NAMALWA (cell line): ENCODE measurements at places on chromosomes 2 and 18.

GRCh38 chr2:225379856-225380255 lies 19.7 kb upstream of the NYAP2 start:
- no peak for DNase-seq

GRCh38 chr18:53682796-53683195 lies 541.7 kb downstream of the MBD2 start:
- no peak for DNase-seq

GRCh38 chr2:232162187-232162586 lies 200.7 kb downstream of the DIS3L2 start:
- DNase-seq, result no peak

GRCh38 chr2:104945866-104946265 lies 92.0 kb downstream of the POU3F3 start:
- no peak for DNase-seq

GRCh38 chr2:199459286-199460100 lies 1.8 kb upstream of the SATB2 start:
- peak; percentile 57 for DNase-seq

- peak; percentile 4 for DNase-seq
These were observed 11.7 kb upstream of the SCRN3 start for GRCh38 chr2:174383796-174384195.

GRCh38 chr2:69972822-69973221 lies 11.4 kb upstream of the ASPRV1 start:
- no peak for DNase-seq

GRCh38 chr2:65605743-65606058 lies 173.3 kb upstream of the SPRED2 start:
- DNase-seq, result peak; percentile 9

DNA sequence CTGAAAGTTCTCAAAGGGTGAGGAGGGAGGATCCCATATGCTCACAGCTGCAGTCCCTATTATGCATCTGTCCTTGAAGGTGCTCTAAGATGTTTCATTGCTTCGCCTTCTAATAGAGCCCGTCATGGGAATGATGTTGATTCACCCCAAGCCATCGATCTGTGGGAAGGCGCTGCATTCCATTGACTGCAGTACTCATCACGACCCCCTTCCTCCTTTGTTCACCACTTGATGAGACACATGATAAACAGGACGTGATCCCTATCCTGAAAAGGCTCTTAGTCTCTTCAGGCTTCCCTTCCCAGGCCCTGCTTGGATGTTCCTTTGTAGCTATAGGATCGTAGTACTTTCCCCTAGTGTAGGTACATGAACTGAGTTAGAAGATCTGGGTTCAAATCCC lies 181.8 kb downstream of the AGPS start:
- DNase-seq, result no peak

- DNase-seq, result no peak
These were observed 54.4 kb downstream of the MTHFD2 start for GRCh38 chr2:74252862-74253261.

GRCh38 chr2:168613551-168613950 lies 157.5 kb downstream of the CERS6 start:
- DNase-seq, result no peak

DNA sequence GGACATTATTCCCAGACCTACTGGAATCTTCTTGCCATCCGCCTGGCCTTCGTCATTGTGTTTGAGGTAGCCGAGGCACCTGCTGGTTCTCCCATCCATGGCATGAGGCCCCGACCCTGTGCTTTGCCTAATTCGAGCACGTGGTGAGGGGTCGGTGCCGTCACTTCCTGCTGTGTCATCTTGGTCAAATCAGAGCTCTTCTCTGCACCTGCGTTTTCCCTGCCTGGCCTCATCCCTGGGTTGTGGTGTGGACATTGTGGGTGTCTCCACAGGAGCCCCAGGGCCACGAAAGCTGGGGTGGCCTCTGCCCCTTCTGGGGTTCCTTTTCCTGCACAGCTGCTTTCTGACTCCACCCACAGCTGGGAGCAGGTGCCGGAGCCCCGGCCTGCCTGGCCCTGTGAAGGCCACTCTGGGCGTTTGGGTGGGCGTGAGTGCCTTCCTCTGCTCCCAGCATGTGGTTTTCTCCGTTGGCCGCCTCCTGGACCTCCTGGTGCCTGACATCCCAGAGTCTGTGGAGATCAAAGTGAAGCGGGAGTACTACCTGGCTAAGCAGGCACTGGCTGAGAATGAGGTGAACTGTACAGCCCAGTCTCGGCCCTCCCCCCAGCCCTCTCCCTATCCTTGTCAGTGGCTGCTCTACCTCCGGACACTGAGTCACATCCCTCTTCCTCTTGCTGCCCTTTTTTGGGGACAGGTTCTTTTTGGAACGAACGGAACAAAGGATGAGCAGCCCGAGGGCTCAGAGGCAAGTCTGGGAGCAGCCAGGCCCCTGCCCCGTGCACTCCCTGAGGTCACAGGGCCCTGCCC lies 34.9 kb downstream of the ANO7 start:
- peak; percentile 51 for DNase-seq
